ENCODE measurements at places on chromosomes 12 and 14.

- no peak for DNase-seq
Measured at GRCh38 chr14:80636071-80636470, 305.5 kb downstream of the CEP128 start.

DNA sequence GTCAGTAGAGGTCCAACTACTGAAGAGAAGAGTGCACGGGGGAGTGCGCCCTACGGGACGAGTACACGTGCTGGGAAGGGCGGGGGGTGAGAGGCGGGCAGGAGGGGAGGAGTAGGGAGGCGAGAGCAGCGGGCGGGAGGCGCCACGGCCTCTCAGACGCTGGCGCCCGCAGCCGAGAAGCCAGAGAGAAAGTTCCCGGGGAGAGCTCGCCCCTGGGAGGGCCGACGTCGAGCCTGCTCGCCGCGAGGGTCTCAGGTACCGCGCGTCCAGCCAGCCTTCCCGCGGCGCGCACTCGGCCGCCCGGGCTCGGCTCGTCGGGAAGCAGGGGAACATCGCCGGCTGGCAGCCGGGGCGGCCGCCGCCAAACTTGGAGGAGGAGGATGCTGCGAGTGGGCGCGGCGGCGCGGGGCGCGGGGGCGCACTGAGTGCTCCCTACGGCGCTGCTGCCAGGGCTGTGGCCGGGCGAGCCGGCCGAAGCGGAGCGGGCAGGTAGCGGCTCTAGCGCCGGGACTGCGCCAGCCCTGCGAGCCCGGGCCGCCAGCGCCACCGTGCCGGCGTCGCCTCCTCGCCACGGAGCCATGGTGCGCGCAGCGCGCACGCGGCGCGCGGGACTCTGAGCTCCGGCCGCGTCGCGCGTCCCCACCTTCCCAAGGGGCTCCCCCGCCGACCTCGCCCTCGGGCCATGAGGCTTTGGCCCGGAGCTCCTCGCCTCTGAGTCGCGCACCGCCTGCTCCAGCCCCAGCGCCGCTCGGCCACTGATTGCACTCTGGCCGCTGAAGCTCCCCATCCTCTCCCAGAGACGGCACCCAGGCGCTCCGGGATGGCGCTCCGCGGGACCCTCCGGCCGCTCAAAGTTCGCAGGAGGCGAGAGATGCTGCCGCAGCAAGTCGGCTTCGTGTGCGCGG, at the start of gene SLC24A4:
Gene SLC24A4 (plus strand): TSS at position 155 of the 905 bp plus-strand sequence. CDS start 666 bp downstream, at position 821.
- no peak for DNase-seq

DNA sequence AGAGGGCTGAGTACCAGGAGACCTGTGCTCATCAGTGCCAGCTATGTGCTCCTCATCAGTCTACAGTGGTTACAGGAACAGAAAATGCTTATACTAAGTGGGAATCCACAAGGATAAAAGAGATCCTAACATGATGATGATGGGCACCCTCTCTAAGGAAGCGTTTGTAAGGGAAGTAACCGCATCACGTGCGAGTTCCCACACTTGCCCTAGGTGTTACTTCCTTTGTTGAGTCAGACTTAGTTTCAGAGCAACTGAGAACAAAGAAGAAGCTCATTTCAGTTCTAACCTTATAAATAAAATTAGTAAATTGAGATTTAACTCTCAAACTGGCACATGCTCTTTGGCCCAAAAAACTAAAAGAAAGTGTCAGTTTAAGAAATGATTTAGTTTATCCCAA, 956.4 kb upstream of the TMEM132C start:
- DNase-seq, result no peak

GRCh38 chr12:112319395-112319794, 62.8 kb downstream of the HECTD4 start:
- no peak for DNase-seq

- DNase-seq, result no peak
Measured at GRCh38 chr14:74711651-74712050, 1.2 kb downstream of the AREL1 start.

- no peak for DNase-seq
Measured at GRCh38 chr14:58821421-58821820, 183.7 kb downstream of the DACT1 start.

GRCh38 chr12:130452546-130452945, 114.9 kb downstream of the PIWIL1 start:
- DNase-seq, result no peak

GRCh38 chr12:79360286-79360685, 330.5 kb downstream of the PAWR start:
- DNase-seq, result no peak

- DNase-seq, result peak; percentile 60
Measured at GRCh38 chr12:10722502-10722904, 620 bp downstream of the YBX3 start.

GRCh38 chr14:93086441-93087055, 29.2 kb downstream of the ITPK1 start:
- DNase-seq, result peak; percentile 21

DNA sequence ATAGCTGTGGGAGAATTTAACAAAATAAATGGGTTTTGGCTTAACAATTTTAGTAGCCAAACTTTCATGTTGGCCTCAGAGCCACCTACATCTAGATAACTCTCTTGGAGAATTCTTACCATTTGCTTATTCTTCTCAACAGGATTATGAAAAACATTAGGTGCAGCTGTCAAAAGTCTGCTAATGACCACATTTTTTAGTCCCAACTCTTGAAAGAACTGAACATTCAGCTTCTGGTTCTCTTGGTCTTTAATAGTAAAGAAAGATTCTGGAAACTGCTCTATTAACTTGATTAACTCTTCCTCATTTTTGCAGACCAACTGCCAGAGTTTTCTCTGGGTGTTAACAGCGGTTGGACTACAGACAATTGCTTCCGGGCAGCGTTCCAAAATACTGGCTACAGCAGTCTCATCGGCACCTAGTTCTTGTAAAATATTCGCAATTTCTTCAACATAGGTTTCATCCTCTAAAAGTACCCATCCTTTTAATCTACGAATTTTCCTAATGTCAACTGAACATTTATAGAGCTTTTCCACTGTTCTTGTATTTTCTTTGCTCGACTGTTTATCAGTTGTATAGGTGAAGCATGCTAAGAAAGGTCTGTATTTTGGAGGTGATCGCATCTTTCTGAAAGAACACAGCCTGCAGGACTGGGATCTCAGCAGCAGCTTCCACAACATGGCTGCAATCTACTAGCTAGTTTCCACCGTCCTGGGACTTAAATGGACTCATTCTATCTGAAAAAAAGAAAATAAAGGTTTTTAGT, 8.7 kb downstream of the MTERF2 start:
- no peak for DNase-seq

- DNase-seq, result no peak
Measured at GRCh38 chr12:105822131-105823105, 316.3 kb downstream of the NUAK1 start.

- peak; percentile 10 for DNase-seq
Measured at GRCh38 chr14:32201816-32202490, at the start of gene RNU6-7. RNU6-7 (plus strand) TSS chr14:32202045.

DNA sequence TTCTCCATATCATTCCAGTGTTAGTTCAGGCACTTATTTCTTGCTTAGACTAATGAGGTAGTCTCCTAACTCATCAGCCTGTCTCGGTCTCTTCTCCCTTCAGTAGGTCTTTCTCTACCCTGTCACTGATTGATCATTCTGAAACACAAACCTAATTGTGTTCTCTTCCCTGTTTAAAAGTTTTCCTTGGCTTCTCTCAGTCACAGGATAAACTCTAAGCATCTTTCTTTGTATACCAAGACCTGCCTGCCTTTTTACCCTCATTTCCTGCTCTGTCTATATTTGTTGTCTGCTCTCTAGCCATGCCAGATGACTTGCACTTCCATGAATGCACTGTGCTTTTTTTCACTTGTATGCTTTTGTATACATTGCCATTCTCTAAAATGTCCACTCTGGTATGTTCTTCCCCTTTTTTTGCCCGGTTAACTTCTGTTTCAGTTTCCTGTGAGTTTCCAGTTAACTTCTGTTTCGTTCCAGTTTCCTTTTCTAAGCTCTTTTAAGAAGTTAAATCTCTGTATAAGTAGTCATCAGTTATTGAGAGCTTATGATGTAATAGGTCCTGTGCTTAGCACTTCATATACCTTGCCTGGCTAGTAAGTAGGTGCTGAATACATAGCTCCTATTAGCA, 12.8 kb downstream of the DIP2B start:
- DNase-seq, result no peak

GRCh38 chr12:91732086-91732485, 413.6 kb downstream of the BTG1 start:
- DNase-seq, result no peak

- DNase-seq, result no peak
Measured at GRCh38 chr14:37592482-37593408, 2.3 kb downstream of the FOXA1 start.

- DNase-seq, result no peak
Measured at GRCh38 chr14:77157740-77158139, 16.1 kb upstream of the ZDHHC22 start.

GRCh38 chr12:124613151-124613585, 45.8 kb upstream of the NCOR2 start:
- DNase-seq, result no peak

DNA sequence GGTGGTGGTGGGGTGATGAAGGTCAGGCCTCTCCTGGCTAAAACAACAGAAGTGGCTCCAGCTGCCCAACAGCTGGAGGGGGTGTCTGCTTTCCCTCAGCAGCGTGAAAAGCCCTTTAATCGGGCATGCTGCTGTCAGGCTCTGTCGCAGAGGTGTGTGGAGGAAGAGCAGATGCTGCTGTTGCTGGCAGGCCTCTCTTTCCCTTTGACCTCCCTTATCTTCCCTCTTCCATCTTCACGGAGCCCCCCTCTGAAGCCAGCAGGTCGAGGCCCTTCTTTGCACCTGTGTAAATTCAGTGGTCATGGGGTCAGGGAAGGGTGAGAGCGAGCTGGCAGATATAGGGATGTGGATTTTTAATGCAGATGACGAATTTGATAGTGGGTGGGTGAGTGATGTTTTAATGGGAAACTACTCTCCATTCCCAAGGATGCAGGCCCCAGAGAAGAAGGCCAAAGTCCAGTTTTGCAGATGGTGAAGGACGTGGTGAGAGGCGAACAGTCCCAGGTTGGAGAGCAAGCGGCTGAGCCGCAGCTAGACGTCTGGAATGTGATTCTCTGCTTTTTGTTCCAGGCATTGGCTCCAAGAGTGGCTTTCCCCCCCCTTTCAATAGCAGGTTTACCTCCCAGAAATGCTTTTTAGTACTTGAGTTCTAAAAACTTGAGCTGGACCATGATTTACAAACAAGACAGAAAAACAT, 64.0 kb downstream of the SMOC1 start:
- no peak for DNase-seq

DNA sequence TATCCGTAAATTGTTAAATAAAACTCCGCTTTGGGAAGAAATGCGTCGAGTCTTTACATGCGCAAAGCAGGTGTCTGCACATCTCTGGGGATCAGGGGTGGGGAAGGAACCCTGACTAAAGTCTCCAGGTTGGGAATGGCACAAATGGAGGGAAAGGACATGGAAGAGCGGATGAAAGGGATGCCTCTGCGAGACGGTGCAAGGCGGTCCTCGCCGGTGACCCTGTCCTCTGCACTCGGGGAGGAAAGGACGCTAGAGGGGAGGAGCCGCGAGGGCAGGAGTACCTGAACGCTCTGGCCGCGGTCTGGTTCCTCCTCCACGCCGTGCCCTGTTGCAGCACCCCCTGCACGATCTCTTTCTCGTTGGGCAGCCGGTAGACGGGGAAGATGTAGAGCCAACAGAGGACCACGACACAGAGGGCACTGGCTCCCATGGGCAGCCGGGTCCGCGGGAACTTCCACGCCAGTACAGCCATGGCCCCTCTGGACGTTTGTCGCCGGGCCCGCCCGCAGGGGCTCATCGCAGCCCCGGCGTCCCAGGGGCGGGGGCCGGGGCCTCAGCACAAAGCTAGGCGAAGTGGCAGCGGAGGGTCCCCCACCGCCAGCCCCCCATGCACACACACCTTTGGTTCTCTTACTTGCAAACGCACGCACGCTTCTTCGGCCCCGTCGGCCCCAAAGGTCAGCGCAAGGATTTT, 646 bp downstream of the ST8SIA1 start:
- DNase-seq, result no peak

DNA sequence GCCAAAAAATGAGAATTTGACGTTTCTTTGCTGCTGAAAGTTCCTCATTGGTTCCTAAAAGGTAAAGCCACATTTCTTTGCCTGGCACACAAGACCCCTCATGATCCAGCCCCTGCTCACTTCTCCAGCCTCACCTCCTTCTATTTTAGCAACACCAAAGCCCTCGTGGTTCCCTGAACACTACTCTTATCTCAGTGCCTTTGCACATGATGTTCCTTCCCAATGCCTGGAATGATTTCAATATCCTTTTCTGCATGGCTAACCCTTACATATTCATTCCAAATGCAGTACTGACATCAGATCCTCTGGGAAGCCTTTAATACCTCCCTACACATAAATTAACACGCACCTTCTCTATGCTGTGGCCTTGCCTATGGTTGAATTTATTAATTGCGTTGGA, 39.9 kb downstream of the GLT8D2 start:
- no peak for DNase-seq

DNA sequence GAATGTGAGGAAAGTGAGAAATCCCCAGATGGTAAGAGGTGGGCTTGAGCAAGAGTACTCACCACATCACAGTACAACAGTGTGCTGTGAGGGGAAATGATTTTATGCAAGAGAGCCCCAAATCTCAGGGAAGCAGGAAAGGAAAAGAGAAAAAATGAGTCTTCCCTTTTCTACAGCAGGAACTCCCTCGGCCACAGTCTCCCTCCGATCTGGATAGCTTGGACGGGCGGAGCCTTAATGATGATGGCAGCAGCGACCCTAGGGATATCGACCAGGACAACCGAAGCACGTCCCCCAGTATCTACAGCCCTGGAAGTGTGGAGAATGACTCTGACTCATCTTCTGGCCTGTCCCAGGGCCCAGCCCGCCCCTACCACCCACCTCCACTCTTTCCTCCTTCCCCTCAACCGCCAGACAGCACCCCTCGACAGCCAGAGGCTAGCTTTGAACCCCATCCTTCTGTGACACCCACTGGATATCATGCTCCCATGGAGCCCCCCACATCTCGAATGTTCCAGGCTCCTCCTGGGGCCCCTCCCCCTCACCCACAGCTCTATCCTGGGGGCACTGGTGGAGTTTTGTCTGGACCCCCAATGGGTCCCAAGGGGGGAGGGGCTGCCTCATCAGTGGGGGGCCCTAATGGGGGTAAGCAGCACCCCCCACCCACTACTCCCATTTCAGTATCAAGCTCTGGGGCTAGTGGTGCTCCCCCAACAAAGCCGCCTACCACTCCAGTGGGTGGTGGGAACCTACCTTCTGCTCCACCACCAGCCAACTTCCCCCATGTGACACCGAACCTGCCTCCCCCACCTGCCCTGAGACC, 7.8 kb downstream of the ATN1 start:
- DNase-seq, result no peak

- DNase-seq, result no peak
Measured at GRCh38 chr12:15230751-15231150, 9.5 kb upstream of the RERG start.

- no peak for DNase-seq
Measured at GRCh38 chr14:101726954-101727302, 34.6 kb upstream of the PPP2R5C start.

GRCh38 chr12:21384261-21384660, 11.6 kb downstream of the IAPP start:
- no peak for DNase-seq

DNA sequence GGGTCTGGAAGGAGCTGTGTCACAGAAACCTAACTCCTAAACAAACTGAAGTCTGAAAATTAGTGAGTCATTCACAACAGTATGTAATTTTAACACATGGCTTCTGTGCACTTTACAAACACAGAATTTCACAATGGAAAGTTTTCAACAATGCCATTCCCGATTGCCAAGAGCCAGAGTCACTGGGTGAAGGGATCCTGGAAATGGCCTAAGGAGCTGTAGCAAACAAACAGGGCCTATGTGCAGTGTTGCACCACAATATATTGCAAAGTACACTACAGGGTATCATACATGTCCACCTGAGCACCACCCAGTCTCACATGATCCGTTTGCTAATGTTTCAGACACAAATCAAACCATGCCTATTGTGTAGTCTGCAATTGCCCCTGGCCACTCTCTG, 184.7 kb upstream of the OTX2 start:
- no peak for DNase-seq
